ENCODE measurements at places on chromosomes 6 and 20. TPM values are rescaled to one million over a fixed set of nuclear protein-coding genes. Genes with fewer than 3 reads are reported as not detected.

DNA sequence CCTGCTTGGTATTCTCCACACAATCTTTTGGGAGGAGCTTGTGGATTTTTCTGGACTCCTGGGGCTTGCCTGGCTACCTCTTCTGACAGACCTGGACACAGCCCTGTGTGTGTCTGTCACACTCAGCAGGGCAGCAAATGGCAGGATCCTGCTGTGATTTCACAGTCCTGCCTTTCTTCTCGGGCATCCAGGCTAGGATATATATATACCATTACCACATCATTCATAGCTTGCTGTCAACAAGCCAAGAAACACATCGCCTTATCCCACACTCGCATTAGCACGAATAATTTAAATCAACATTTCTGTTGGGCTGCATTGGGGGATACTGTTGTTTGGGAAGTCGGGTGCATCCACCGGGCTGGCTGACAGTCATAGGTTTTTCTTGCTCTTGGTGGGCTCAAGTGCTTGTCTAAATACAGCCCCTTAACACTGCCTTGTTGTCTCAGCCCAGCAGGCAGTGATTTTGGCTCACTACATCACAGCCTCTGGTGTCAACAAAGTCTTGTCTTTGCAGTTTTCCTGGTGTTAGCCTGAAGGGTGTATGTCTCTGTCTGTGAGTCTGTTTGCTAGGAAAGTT is 154.9 kb upstream of the FERMT1 start:
- DNase-seq: no peak

DNA sequence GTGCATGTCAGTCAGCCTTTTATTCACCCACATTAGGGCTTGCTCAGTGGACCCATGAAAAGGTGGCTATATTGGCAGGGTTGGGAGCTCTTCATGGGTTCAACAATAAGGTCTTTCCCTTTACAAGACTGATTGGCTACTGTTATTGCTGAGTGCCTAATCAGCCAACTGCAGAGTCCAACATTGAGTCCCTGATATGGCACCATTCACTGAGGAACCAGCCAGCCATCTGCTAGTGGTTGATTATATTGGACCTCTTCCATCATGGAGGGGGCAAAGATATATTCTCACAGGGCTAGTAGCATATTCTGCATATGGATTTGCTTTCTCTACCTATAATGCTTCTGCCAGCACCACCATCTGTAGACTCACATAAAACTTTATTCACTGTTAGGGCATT is 69.9 kb downstream of the CDKAL1 start:
- no peak for DNase-seq

- DNase-seq: no peak
These were observed 34.0 kb downstream of the HLA-F start for GRCh38 chr6:29757282-29757681.

GRCh38 chr20:26208296-26209091 is 511.8 kb upstream of the ZNF337 start:
- DNase-seq: no peak

GRCh38 chr6:28090917-28091586 is 10.7 kb downstream of the ZNF165 start:
- DNase-seq: no peak

DNA sequence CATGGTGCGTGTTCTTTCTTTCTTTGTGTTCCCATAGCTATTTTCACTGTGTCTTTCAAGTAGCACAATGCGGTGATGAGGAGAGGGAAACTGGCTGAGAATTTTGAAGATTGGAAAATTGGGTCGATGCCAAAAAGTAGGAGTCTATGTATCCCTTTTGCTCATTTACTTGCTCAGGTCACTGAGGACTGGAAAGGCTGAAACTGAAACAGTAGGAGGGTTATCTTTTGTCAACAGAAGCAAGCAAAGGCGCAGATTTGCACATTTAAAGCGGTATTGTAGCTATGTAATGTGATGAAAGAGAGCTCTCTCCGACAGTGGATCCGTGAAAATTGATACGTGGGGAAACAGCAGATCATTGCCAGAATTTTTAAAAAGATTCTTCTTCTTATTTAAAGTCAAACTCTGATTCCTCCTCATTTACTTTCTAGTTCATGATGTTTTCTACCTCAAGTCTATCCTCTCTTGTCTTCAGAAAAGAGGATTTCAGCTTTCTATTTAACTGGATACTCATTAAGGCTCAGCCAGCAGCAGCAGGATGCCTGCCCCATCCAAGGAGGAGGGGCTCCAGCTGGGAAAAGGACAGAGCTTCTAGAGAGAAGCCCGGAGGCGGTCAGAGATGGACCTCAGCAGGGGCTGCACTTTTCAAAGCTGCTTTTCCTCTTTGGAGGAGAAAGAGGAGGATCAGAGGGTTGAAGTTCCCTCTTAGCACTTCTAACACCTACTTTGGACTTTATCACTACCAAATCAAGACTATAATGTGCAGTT is 15.9 kb upstream of the FYN start:
- DNase-seq: peak; percentile 23

Gene ATP6V1G2
- 5.7 TPM for polyA plus RNA-seq

Gene MATN4
- polyA plus RNA-seq: 0.17 TPM
